ENCODE measurements at places on chromosomes 2 and 18. TPM values are rescaled to one million over a fixed set of nuclear protein-coding genes. Genes with fewer than 3 reads are reported as not detected.

GRCh38 chr2:118773826-118774225, 73.6 kb downstream of the EN1 start:
- no peak overlapping the region for H3K4me3 ChIP-seq
- no peaks in the 10 kb centered on the region for H3K36me3 ChIP-seq
- H3K27me3 ChIP-seq = peaks cover 3% of the 10 kb centered on the region
- no peaks in the 10 kb centered on the region for H3K4me1 ChIP-seq

GRCh38 chr2:129334128-129334527, 645.3 kb upstream of the RAB6C start:
- no peak overlapping the region for H3K27ac ChIP-seq
- H3K36me3 ChIP-seq = no peaks in the 10 kb centered on the region
- no peaks in the 10 kb centered on the region for H3K4me1 ChIP-seq
- no peak overlapping the region for H3K4me3 ChIP-seq
- H3K27me3 ChIP-seq = no peaks in the 10 kb centered on the region

- no peaks in the 10 kb centered on the region for H3K36me3 ChIP-seq
- H3K4me3 ChIP-seq = no peak overlapping the region
- no peaks in the 10 kb centered on the region for H3K27me3 ChIP-seq
- H3K27ac ChIP-seq = no peak overlapping the region
These were observed 361.8 kb upstream of the MEIS1 start for GRCh38 chr2:66073172-66073571.

ID2 gene
- total RNA-seq = 13.6 TPM

DNA sequence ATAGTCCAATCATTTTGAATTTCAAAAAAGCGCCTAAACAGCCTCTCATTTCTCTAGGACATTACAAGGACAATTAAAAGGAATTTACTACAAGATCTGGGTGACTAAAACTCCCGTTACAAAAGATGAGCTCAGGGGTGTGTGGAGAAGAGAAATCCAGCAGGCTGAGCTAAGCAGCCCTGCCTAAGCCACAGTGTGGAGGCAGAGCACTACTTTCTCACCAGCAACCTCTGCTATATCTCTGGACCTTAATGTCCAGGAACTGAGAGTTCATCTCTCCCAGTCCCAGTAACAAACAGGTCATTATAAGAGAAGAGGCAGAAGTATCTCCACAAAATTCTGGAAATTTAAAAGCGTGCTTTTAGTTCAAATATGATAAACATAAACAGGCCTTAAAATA, 18.9 kb upstream of the ANKRD62 start:
- no peak for DNase-seq
- H3K4me3 ChIP-seq = no peak overlapping the region
- H3K27me3 ChIP-seq = no peaks in the 10 kb centered on the region
- H3K27ac ChIP-seq = no peak overlapping the region

DNA sequence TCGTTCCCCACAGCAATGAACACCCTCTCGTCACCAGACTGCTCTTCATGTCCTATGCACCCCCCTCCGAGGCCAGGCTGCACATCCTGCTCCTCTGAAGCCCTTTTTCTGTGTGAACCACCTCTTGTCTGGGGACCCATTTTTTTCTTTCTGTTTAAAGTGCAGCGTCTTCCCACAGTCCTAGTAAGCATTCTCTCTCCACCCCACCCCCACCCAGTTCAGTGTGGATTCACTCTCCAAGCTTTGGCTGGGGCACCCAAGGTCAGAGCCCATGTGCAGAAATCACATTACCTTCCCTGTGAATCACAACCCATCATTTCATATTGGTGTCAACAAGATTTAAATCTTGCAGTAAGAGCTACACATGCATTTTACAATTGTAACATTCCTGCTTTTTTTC, 26.4 kb upstream of the PKDCC start:
- no peaks in the 10 kb centered on the region for H3K36me3 ChIP-seq
- peaks cover 18% of the 10 kb centered on the region for H3K4me1 ChIP-seq
- no peak overlapping the region for H3K27ac ChIP-seq
- H3K27me3 ChIP-seq = no peaks in the 10 kb centered on the region

CDCA7 gene
- 4.6 TPM for total RNA-seq

GULP1 gene
- 39.4 TPM for total RNA-seq

- H3K27ac ChIP-seq = no peak overlapping the region
- H3K4me1 ChIP-seq = no peaks in the 10 kb centered on the region
- peaks cover 10% of the 10 kb centered on the region for H3K27me3 ChIP-seq
- DNase-seq = no peak
These were observed 4.1 kb downstream of the TCF23 start for GRCh38 chr2:27152796-27153464.

GRCh38 chr2:138713069-138713496, 67.1 kb downstream of the NXPH2 start:
- no peak for DNase-seq
- no peak overlapping the region for H3K27ac ChIP-seq
- peaks cover 8% of the 10 kb centered on the region for H3K4me1 ChIP-seq
- H3K36me3 ChIP-seq = no peaks in the 10 kb centered on the region

MARCHF4 gene
- total RNA-seq = 42.8 TPM

GRCh38 chr2:128445523-128445900, 126.8 kb upstream of the HS6ST1 start:
- H3K4me1 ChIP-seq = no peaks in the 10 kb centered on the region
- H3K36me3 ChIP-seq = no peaks in the 10 kb centered on the region
- no peak overlapping the region for H3K4me3 ChIP-seq
- no peaks in the 10 kb centered on the region for H3K27me3 ChIP-seq
- no peak for DNase-seq

DNA sequence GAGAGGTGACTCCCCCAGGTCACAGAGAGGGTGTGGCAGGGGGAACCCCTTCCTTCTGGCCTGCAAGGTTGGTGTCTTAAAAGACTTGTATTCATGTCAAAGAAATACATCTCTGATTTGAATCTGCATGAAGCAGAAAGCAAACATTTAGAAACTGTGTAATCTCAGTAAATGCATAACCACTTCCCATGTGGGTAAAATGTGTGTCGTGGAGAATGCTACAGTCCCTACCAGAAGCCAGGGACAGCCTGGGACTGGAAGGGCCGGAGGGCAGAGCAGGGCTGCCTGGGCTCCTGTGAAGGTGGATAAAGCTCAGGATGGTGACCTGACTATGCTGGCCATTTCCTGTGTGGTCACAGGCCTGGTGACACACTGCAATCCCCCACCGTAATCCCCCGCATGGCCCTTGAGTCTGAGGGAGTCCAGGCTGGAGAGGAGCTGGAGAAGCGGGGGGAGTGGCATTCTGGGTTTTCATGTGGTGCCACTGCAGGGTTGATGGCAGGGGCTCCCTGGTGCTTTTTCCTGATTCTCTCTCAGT, 102.2 kb downstream of the LRRC30 start:
- H3K27ac ChIP-seq = no peak overlapping the region
- no peak overlapping the region for H3K4me3 ChIP-seq
- H3K27me3 ChIP-seq = no peaks in the 10 kb centered on the region
- no peak for DNase-seq
- H3K36me3 ChIP-seq = no peaks in the 10 kb centered on the region

- DNase-seq = peak; percentile 61
- H3K4me3 ChIP-seq = no peak overlapping the region
- H3K27ac ChIP-seq = peak overlapping the region; percentile 19
- peaks cover 8% of the 10 kb centered on the region for H3K4me1 ChIP-seq
- H3K36me3 ChIP-seq = peaks cover 16% of the 10 kb centered on the region
These were observed 3.3 kb downstream of the TWSG1 start for GRCh38 chr18:9337873-9338272.

DNA sequence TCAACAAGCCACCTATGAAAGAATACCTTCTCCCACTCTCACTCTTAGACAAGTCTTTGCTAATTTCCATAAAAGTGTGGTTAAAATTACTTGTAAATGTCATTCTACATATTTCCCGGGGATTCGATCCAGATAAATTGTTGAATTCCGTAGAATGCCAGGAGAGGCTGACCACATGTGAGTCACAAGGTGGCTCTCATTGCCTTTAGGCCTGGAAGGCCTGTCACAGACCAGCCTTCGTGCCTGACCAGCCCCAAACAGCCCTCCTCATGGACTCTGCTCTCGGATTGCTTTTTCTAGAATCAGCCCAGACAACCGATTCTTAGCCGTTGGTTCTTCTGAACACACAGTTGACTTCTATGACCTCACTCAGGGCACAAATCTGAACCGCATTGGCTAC, 86.0 kb downstream of the RTN4 start:
- DNase-seq = peak; percentile 62
- no peak overlapping the region for H3K4me3 ChIP-seq
- no peak overlapping the region for H3K27ac ChIP-seq

DNA sequence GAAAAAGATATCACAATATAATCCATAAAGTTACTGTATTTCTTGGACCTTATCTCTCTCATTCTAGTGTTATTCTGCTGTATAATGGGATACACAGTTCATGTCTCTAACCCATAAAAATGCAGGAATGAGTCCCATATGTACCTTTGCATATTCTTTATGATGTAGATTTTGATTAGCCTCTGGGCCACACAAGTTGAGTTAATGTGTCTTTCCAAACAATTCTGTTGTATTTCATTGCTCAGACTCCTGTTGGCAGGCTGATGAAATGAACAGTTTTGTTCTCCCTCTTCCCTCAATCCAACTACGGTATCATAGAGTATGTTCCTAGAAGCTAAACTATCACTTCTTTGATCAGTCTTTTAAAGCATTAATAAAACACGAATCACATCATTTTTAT, 113.2 kb upstream of the SATB2 start:
- DNase-seq = no peak
- H3K27me3 ChIP-seq = no peaks in the 10 kb centered on the region
- H3K4me3 ChIP-seq = no peak overlapping the region
- H3K27ac ChIP-seq = no peak overlapping the region
- H3K36me3 ChIP-seq = no peaks in the 10 kb centered on the region

STAT4 gene
- 1.6 TPM for total RNA-seq

DNA sequence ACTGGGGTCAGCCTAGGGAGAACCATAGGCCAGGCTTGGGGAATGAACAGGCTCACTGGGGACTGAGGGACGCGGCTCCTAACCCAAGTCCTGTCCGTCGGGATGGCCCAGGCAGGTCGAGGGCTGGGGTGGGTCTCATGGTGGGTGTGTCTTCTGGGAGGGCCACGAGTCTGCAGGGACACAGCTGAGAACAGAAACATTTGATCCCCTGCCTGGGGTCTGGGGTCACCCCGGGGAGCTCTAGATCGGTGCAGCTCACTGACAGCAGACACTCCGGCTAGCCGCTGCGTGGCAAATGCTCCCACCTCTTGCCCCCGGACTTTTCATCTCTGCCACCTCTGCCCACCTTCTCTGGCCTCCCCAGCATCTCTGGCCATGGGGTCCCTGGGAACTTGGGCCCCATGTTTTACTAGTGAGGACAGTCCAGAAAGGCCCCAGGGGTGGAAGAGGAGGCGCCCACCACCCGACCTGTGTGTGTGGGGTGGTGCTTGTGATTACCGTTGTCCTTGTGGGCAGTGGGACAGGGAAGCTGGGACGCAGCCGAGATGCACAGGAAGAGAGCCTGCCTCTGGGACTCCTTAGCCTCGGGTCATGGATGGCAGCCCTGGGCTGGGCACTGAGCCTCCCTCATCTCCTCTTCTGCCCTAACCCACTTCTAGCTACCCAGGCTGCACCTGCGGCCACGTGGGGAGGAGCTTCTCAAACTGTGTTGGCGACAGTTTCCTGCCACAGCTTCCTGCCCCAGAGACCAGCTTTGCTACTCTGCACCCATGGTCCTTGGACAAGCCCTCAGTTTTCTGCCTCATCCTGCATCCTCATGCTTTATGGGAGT, 4.9 kb downstream of the ZAP70 start:
- no peak overlapping the region for H3K4me3 ChIP-seq
- H3K36me3 ChIP-seq = no peaks in the 10 kb centered on the region
- no peak for DNase-seq
- H3K27me3 ChIP-seq = no peaks in the 10 kb centered on the region
- H3K27ac ChIP-seq = no peak overlapping the region

GKN2 gene
- not detected for total RNA-seq

DNA sequence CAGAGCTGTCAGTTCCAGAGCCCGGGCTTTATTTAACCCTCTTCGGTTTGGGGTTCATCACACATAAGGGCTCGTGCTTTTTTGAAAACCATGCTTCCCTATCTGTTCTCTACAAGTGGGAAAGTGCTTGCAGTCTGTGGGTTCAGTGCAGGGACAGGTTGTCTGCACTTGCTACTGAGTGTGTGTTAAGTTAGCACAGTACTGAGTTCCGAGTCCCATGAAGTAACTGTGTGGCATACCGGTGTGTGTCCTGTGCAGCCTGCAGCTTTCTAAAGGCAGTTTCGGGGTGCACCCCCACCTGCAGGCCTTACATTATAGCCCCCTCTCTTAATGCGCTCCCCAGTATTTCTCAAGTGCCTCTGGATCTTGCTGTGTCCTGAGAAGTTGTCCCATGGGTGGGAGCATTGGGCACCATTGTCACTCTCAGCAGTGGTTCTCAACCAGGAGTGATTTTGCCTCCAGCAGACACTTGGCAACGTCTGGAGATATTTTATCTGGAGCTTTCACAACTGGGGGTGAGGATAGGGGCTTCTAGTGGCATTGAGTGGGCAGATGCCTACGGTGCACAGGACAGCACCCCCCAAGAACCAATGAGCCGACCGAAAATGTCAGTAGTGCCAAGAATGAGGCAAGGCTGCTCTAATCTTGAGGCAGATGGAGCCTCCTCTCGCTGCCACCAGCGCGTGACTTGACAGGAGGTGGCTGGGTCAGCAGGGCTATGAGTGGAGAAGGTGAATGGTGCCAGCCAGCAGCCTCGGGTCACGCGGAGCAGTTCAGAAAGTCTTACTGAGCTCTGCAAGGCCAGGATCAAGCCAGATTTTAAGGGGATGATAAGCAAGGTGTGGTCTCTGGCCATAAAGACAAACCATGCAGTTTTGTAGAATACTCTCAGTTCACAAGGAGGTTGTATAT, 152.2 kb downstream of the SMAD7 start:
- DNase-seq = no peak
- H3K36me3 ChIP-seq = peaks cover 7% of the 10 kb centered on the region
- H3K27ac ChIP-seq = no peak overlapping the region

TYMS gene
- 38.7 TPM for total RNA-seq

CCBE1 gene
- 4.1 TPM for total RNA-seq
